Spleen (tissue), 13 donors: ENCODE measurements at places on chromosomes 6 and 20. TPM values are rescaled to one million over a fixed set of nuclear protein-coding genes. Genes with fewer than 3 reads are reported as not detected.
A peak's percentile ranks its signal among the peaks of the same experiment; 100 is the strongest.

GRCh38 chr20:44166008-44166407, 21.0 kb downstream of the JPH2 start:
- no peak for DNase-seq

GRCh38 chr6:73017476-73017875, 207.8 kb downstream of the KHDC1L start:
- DNase-seq = no peak

DNA sequence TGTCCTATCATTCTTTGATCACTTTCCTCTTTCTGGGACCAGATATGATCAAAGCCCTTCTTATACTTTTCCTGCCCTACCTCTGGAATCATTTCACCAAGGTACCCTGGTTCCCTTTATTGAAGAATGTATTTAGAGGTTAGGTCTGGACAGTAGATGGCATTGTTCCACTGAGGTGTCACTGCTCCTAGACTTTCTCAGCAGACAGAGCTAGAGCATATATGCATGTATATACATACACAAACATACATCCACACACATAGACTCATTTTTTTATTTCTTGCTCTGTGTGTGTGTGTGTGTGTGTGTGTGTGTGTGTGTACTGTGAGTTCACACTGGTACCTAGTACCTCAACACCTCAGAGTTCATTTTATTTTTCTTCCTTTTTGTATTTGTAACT, 40.9 kb downstream of the PTPRA start:
- DNase-seq = no peak

DNA sequence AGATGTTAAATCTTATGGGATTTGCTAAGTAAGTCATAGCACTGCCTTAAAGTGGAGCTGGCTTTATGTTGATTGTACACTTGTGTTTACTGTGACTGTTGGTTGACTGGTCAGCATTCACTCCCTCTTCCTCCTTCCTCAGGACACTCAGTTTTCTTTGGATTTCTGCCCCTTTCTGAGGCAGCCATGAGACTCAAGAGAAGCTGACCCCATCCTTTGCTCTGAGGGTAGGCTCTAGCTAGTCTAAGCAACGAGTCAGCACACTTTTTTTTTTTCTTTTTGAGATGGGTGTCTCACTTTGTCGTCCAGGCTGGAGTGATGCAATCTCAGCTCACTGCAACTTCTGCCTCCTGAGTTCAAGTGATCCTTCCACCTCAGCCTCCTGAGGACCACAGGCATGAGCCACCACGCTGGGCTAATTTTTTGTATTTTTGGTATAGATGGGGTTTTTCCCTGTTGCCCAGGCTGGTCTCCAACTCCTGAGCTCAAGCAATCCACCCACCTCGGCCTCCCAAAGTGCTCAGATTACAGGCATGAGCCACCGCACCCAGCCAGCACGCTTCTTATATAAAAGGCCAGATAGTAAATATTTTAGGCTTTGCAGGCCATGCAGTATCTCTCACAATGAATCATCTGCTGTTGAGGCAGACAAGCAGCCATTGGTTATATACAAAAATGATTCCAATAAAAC, 191.4 kb downstream of the NFATC2 start:
- DNase-seq = peak; percentile 17

- DNase-seq = no peak
Measured at GRCh38 chr6:83849610-83850009, 3.5 kb upstream of the RIPPLY2 start.

GRCh38 chr6:109450801-109451200, 4.8 kb downstream of the MICAL1 start:
- DNase-seq = no peak

DNA sequence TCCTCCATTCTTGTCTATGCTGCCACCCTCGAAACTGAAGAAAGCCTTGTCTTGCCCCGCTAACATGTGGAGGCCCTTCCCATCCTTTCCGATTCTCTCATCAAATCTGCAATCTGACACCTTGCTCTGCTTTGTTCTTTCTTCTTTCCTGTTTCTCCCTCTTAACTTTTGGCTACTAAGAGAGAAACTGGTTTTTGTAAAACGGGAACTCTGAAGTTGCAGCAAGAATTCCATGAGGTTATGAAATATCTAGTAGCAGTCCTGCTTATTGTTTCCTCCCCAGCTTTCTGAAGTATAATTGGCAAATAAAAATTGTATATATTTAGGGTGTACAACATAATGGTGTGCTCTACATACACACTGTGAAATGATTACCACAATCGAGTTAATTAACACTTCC, 80.2 kb downstream of the MAP7 start:
- no peak for DNase-seq

- DNase-seq = no peak
Measured at GRCh38 chr6:7785243-7786035, 59.5 kb downstream of the BMP6 start.

DNA sequence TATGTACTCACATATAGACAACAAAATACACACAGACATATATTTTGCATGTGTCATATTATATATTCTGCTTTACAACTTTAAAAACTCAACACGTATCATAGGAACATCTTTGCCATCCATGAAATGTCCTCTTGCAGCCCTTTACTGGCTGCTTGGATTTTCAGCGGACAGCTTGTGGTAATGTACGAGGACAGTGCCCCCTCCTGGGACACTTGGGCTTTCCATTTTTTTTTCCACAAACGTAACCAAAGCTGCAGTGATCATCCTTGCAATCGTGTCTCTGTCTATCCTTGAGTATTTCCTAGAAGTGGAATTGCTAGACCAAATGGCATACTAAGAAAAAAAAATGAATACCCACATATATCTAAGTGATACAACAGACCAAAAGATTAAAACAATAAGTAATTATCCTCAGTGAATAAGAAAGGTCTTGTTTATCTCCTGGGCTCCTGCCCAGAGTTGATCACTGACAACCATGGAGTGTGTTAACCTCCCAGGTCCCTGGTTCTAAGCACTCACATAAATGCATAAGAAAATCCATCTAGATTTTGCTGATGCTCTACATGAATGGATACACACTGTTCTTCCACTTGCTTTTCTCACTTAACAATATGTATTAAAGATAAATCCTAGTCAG, 18.1 kb downstream of the BPI start:
- DNase-seq = no peak

DNA sequence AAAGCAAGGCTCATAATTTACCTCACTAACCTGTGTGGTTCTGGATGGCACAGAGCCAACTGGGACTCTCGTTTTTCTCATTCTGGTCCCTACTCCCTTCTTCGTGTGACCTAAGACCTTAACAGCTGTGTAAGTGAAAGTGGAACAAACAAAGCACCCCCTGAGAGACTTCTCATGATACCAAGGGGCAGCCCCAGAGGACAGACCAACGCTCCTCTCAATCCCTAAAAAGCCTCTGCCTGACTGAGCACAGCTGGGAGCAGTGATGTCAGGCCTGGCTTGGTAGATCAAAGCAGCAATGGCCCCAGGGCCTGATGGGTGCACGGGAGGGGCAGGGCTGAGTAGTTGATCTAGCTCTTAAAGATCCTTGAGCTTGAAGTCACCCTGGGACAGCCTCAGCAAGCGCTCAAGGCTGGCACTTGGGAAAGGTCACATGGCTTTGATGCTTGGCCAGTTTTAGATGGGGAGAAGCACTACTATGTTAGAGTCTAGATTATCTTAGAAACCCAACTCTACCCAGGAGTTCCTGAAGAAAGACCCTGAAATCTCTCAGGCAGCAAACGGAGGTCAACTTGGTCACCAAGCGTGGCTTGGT, 16.2 kb upstream of the TGM2 start:
- DNase-seq = no peak

GRCh38 chr6:137911675-137912191, 44.7 kb downstream of the TNFAIP3 start:
- DNase-seq = no peak

DNA sequence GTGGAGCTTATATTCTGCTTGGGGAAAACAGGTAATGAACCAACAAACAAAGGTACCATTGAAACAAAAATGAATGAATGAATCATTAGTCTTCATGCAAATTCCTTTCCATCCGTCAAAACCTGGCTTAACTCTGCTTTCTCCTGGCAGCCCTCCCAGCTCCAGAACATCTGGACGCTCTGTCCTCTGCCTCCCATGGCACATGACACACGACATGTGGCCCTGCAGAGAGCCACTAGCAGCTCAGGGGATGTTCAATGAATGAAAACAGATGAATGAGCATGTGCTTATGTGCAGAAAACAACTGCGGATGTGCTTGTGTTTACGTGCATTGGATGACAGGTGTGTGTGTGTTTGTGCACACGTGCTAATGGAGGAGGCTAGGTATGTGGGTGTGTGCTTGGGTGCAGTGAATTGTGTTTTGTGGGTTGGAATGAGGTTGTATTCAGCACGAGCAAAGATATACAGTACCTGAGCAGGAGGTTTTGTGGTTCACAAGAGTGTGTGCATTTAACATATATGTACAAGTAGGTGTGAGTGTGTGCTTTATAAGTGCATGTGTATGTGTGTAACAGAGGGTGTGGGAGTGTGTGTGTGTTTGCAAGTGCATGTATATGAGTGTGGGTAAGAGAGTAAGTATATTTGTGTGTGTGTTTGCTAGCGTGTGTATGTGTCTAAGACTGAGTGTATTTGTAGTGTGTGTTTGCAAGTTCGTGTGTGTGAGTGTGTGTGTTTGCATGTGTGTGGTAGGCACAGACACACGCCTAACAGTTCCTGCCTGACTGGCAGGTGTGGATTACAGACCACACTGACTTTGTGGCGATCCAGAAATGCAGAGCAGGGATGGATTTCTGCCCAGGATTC, 374.1 kb upstream of the SULF2 start:
- no peak for DNase-seq

DNA sequence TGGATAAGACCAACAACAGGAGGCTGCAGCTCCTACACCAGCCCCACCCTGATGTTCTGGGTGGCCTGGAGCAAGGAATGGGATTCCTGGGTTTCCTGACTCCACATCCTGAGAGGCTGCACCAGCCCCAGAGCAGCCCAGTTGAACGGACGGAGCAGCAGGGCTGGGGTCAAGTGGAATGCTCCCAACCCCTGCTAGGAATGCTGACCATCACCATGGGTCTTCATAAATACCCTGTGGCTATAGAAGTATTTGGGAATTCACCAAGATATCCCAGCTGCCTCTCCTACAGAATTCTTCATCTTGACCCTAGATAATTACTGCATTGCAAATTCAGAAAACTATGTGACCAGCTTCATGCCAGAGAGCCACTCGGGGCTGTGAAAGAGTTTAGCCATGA, 180.3 kb downstream of the THBS2 start:
- no peak for DNase-seq

DNA sequence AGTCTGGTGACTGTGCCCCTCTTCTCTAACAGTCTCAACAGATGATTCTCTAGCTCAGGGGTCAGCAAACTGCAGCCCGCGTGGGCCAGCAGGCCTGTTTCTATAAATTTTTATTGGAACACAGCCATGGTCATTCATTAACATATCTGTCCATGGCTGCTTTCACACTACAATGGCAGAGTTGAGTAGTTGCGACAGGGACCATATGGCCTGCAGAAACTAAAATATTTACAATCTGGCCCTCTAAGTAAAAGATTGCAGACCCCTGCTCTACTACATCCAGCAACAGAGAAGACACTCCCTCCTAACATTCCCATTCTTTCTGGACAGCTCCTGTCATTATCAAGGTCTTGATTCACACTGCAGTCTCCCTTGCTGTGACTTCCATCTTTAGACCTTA, 45.2 kb downstream of the PLAGL2 start:
- DNase-seq = peak; percentile 1

GRCh38 chr6:68502946-68503345, 132.1 kb upstream of the ADGRB3 start:
- DNase-seq = no peak

- no peak for DNase-seq
Measured at GRCh38 chr6:147170269-147170668, 33.9 kb upstream of the STXBP5 start.

DNA sequence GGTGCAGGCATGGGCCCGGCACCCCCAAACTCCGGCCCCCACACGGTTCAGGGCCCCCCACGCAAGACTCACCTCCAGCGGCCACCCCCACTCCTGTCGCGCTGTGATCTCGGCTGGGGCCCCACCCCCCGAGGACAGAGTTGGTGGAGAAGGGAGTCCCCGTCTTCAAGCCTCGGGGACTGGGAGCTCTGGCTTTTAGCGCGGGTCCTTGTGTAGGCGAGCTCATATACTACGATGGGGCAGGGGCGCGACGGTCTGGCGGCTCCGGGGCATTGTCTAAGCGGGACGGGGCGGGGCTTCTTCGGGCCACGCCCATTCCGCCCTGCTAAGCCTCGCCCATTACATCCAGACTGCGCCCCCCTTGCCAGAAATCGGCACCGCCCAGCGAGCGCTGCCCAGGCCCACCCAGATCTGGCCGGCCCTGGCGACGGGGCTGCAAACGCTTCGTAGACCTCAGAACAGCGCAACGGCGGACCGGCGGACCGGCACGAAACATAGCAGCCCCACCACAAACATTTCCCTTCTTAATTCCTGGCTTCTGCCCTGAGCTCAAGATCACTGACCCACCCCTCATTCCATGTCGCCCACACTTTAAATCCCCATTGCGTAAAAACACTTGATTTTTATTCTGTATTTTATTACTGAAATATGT, 1.0 kb upstream of the DDAH2 start:
- peak; percentile 94 for DNase-seq

DNA sequence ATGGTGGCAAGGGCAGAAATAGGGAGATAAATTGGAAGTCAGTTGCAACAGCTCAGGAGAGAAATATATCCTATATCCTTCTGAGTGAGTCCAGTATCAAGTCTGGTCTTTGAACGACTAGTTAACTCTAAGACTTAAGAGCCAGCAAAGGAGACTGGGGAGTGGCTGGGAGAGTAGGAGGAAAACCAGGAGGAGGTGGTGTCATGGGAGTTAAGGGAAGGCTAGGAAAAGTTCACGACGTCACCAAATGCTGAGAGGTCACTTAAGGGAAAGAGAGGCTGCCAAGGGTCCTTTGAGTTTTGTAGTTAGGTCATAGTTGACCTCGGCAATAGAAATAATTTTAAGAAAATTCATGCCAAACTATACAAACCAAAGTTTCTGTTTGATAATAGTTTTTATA, 25.1 kb downstream of the ACOT13 start:
- DNase-seq = no peak

- DNase-seq = no peak
Measured at GRCh38 chr6:142966294-142966693, 21.3 kb upstream of the HIVEP2 start.

GRCh38 chr6:44039191-44039719, 88.0 kb downstream of the MRPL14 start:
- peak; percentile 56 for DNase-seq

Gene ANKRD66
- total RNA-seq = not detected

Gene MMP24
- total RNA-seq = 0.32 TPM

Gene GSTA3
- total RNA-seq = not detected

Gene TINAG
- total RNA-seq = not detected

Gene HTR1E
- not detected for total RNA-seq

Gene WFDC5
- not detected for total RNA-seq

Gene ARFGEF2
- 34.2 TPM for total RNA-seq

Gene SMPDL3A
- total RNA-seq = 38.1 TPM

Gene DYNLT2
- 3.8 TPM for total RNA-seq
